ENCODE measurements at places on chromosomes 13 and 19.

DNA sequence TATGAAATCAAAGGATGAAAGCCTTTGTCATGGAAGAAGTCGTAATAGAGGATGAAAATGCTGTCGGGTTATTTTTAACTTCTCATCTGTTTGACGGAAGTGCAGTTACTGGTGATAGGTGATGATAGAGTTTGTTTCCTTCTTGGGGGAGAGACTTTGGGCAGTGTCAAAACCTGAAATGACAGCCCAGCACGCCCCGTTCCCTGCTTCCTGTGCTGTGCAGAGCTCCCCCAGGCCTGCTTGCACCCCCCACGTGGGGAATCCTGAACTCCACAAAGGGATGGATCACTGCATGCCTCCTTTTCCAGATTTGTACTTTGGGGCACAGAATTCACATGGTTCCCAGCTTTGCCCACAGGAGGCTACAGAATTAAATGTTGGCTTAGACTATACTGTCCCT is 102.7 kb downstream of the ATP11A start:
- no peak for DNase-seq

GRCh38 chr19:35869327-35870123 is 1.2 kb downstream of the APLP1 start:
- DNase-seq, result peak; percentile 38

GRCh38 chr13:67776151-67776550 is 546.0 kb upstream of the PCDH9 start:
- DNase-seq, result no peak

DNA sequence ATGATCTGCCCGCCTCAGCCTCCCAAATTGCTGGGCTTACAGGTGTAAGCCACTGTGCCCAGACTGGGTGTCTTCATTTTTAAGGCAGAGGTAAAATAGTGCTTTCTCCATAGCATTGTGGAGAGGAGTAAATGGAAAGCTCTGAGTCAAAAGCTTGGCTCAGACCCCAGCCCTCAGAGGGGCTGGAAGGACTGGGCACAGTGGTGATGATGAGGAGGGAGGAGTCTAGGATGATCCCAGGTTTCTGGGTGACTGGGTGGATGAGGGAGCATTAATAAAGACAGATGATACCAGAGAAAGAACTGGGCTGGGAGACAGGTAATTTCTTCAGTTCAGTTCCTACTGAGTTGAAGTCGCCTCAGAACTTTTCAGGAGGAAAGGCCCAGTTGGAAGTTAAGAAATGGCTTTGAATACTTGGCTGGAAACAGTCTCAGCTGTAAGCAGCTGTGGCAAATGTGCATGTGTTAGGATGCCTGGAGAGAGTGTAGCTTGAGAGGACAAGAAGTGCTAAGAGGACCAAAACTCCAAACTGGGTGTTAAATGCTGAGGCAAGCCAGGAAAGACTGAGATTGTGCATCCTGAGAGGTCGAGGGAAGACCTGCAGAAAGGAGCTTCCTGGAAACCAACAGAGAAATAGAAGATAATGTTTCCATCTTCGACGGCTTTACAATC is 37.1 kb upstream of the MEDAG start:
- DNase-seq, result no peak

GRCh38 chr19:29560313-29561075 is 34.7 kb downstream of the VSTM2B start:
- DNase-seq, result no peak

- no peak for DNase-seq
Observed at GRCh38 chr13:23776698-23777574, 112.3 kb downstream of the MIPEP start.

- DNase-seq, result no peak
Observed at GRCh38 chr13:46475541-46475991, 77.4 kb upstream of the LRCH1 start.

GRCh38 chr19:32896516-32897214 is 27.1 kb upstream of the SLC7A9 start:
- DNase-seq, result no peak

- no peak for DNase-seq
Observed at GRCh38 chr19:50486823-50487515, 10.3 kb upstream of the GARIN5A start.

GRCh38 chr13:43300865-43301264 is 277.5 kb downstream of the DNAJC15 start:
- no peak for DNase-seq

- no peak for DNase-seq
Observed at GRCh38 chr13:51562011-51562671, 22.1 kb upstream of the WDFY2 start.

DNA sequence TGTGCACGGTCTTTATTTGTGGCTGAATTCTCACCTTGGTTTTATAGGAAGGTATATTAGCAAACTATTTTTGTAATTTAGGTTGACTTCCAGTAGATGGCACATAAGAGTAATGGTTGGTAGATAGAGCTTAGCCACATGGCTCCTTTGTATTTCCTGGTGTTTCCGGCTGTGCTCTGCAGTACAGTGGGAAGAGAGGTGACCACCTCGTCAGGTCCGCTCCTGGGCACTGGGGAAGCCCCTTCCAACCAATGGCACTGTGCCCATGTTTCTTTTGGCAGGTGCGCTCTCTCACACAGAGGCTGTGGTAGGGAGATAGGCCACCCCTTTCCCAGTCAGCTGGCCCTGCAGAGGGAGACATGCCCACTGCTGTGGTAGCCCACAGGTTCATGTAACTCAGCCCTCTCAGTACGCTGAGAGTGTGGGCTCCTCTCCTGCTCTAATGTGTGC is 74.3 kb upstream of the ATP12A start:
- no peak for DNase-seq

- peak; percentile 85 for DNase-seq
Observed at GRCh38 chr19:10259162-10259905, 7.3 kb downstream of the MRPL4 start.

DNA sequence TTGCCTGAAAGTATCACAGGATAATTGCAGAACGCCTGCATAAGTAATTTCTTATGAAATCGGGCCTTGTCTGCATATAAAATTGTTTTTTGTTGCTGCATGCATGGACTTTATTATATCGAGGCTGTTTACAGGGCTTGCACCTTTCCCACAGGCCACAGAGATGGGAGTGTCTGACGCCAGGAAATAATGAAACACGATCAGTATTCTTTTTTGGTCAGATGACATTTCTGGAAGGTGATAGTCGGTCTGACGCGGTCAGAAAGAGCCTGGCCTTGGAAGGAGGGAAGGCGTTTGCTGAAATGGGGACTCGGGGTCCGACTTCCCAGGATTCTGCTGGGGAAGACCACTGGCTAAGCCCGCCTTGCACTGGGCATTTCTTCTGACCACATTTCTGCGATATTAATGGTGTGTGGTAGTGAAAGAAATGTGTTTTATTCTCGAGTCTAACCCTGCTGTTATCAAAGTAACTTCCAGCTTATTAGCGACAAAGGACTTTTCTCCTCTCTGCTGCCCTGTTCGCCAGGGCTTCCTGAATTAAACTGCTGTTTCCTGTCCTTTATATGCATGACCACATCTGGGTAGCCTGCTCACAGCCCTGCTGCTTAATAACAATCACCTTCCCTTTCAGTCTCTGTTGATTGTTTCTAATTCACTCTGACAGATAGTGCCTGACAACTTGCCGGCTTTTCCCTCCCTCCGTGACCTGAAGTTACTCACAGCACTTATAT is 11.6 kb upstream of the ZNF536 start:
- no peak for DNase-seq

GRCh38 chr13:20411638-20412342 is 113.9 kb downstream of the CRYL1 start:
- no peak for DNase-seq

- no peak for DNase-seq
Observed at GRCh38 chr13:92677571-92677970, 549.0 kb upstream of the GPC6 start.

DNA sequence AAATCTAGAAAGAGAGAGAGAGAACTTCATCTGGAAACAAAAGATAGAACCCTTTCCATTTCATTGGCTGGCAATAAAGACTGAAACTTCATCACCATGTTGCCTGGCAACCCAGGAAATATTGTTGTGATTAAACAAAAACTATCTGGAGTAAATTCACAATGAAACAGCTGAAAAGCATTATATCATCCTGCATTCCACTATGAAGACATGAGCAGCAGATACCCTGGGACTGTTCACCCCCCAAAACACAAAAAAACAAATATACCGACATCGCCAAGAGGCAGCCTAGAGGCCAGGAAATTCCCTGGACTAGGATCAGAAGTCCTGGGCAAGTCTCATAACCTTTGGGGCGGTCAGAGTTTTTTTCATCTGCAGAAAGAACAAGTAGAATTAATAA is 158.3 kb downstream of the FOXO1 start:
- no peak for DNase-seq

DNA sequence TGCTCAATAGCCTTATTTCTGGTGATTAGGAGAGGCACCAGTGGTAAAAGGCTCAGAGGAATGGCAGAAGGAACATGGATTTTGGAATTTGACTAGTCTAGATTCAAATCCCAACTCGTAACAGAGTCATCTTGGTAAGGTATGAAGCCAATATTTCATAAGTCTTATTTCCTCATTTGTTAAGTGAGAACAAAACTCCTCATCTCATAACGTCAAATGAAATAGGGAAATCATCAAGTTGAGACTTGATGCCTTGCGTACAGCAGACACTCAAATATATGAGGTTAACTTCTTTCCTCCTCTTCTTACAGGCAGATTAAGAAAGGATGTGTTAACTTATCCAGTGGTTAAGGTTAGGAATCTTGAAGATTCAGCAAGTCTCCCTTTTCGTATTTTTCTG is 189.2 kb downstream of the DLEU7 start:
- no peak for DNase-seq

DNA sequence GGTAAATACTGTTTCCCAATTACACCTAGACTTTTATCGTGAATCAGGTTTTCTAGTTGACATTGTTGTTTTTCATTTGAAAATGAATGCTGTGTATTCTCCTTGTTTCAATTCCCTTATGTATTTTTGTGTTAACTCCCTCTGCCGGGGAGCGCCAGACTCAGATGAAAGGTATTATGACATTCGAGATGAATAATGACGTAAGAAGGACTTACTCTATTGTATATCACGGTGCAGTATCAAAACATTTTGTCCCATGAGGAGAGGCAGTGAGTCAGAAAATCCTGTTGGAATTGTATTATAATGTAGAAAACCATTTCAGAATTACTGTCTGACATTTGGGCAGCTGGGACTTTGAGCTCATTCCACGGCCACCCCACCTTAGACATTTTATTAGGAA is 61.6 kb downstream of the LRCH1 start:
- no peak for DNase-seq

GRCh38 chr13:52452470-52452869 is 2.0 kb upstream of the VPS36 start:
- DNase-seq, result no peak

- DNase-seq, result no peak
Observed at GRCh38 chr13:76687467-76687866, 198.7 kb downstream of the KCTD12 start.

GRCh38 chr13:27172495-27172842 is 858 bp upstream of the USP12 start:
- no peak for DNase-seq

GRCh38 chr13:59962343-59962742 is 201.4 kb downstream of the DIAPH3 start:
- DNase-seq, result no peak

GRCh38 chr13:53045189-53045588 is 16.6 kb downstream of the OLFM4 start:
- DNase-seq, result no peak

DNA sequence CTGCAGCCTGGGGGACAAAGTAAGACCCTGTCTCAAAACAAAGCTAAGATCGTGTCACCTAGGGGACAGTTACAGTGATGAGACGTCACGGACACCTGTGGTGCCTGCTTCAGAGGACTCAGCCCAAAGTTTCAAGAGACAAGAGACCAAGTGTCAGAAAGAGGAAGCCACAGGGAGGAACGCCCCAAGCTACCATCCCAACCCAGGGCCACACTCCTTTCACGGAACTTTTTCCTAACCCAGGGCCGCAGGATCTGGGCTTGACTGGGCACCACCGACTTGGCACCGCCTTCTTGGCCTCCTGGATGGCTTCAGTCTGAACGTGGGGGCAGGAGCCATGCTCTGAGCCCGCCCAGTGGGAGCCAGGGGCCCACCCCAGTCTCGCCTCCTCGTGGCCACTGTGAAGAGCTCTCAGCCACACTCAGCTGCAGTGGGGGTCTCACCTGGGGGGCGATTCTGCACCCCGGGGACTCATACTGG is 8.5 kb downstream of the MOB3A start:
- peak; percentile 46 for DNase-seq

DNA sequence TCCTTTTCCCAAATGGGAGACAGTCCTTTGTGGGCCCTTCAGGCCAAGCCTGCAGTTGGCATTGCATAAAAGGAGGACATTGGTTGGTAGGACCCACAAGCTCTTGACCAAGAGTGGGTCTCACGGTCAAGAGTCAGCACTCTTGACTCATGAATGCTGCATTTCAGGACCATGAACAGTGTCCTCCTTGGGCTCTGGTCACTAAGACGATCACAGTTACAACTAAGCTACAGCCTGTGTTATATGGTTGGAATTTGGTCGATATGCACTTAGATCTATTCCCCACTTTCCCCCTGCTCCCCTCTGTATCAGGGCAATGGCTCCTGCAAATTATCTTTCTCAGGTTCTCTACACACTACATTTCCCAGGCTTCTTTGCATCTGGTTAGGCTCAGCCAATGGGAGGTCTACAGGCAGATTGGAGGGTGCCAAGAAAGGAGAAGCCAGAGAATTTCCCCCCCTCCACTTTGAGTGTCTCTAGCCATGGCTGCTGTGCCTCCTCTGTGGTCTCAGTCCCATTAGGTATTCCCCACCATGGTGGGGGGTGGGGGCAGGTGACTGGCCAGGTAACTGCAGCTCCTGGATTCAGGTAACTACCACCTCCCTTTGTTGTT is 3.1 kb upstream of the OLFM2 start:
- no peak for DNase-seq

GRCh38 chr13:33034882-33035520 is 18.8 kb downstream of the KL start:
- no peak for DNase-seq

DNA sequence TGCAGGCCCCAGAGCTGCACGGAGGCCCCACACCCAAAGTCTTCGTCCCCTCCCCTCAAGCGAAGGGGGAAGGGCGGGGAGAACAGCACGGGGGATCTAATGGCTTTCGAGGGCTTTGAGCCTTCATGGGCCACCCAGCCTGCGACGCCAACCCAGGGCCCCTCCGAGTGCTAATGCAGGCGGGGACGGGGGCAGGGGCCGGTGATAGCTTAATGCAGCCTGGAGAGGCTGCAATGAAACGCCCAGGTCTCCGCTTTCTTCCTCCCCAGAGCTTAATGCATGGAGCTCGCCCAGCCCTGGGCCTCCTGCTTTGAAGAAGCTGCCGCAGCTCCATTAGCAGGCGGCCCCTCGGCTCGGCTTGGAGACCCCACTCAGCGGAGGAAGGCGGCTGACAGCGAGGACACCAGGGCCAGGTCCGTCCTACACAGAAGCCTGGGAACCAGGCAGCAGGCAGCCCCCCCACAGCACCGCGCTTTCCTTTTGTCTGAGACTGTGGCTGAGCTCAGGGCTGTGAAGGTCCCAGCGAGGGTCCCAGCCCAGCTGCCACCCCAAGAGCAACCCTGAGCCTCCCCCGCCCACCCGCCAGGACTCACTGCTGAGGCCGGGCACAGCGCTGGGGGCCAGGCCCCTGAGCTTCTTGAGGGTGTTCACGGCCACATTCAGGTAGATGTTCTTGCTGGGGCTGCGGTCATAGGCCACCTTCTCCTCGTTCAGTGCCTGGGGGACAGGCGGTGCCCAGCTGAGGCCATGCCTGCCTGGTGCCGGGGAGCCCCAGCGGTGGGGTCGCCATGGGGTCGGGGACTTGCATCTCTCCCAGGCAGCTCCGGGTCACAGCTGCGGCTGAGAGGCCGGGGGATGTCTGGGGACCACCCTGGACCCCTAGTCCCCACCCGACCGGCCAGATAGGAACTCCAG is 7.5 kb upstream of the ATP8B3 start:
- no peak for DNase-seq

All from tibial artery (tissue), 4 donors.